ENCODE measurements at places on chromosomes 4 and X. TPM values are rescaled to one million over a fixed set of nuclear protein-coding genes. Genes with fewer than 3 reads are reported as not detected.
A peak's percentile ranks its signal among the peaks of the same experiment; 100 is the strongest.

GRCh38 chr4:879729-880077 is 52.4 kb downstream of the GAK start:
- DNase-seq: no peak

The DHRSX gene
- 38.8 TPM for total RNA-seq

DNA sequence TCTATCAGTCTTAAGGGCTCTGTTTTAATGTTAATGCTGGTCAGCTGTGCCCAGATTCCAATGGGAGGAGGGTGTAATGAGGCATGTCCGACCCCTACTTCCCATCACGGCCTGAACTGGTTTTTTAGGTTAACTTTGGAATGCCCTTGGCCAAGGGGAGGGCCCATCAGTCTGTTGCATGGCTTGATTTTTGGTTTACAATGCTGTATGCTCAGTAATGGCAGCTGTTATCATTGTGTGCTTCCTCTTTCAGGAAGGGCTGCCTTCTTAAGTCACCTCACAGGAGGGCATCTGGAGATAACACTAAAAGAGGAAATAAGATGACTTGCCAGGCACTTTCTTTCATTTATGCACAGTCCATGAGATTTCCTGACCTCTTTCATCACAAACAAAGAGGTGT is 36.3 kb downstream of the ATXN3L start:
- DNase-seq: peak; percentile 62

- DNase-seq: peak; percentile 56
Measured at GRCh38 chr4:121139533-121140222, 24.4 kb downstream of the TNIP3 start.

DNA sequence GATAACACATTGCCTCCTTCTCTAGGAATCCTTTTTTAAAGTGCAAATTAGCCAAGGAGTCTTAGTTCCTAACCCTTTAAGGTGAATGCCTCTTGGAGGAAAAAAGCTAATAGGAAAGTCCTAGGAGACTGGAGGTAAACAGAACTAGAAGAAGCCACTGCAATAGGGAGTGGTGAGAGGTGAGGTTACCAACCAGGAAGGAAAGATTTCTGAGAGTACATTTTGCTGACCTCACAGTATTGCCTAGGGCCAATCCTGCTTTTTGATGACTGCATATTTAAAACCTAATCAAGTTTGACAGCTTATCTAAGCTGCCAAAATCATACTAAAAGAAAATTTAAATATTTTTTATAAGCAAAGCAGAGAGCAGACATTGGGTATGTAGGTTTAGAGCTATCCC is 7.3 kb upstream of the CUL4B start:
- no peak for DNase-seq

The IDUA gene
- 21.7 TPM for total RNA-seq

DNA sequence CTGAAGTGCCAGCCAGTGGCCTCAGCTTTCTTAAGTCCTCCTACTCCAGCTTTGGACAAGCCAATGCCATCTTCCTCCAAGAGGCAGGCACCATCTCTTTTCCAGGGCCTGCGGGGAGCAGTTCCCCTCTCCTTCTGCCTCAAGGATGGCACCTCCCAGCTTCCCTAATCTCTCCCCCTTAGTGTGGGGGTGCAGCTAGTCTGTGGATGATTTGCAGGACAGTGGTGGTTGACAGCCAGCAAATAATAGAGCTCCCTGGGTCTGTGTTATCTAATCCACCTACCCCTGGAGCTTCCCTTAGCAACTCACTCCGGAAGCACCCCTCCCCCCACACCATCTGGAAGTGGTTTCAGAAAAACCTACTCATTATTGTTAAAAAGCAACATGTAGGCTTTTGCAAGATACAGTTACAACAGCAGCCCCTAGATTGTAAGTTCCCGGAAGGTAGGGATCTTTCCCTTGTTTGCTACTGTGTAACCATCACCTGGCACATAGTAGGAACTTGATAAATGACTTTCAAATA is 247.1 kb downstream of the BCOR start:
- DNase-seq: peak; percentile 59

GRCh38 chr4:77865259-77865658 is 2.6 kb downstream of the MRPL1 start:
- no peak for DNase-seq

GRCh38 chr4:88158489-88159228 is at the start of gene ABCG2:
ABCG2 (minus strand) TSS chr4:88158639; CDS start chr4:88139995, 18,644 bp downstream.
- peak; percentile 55 for DNase-seq

Data from fibroblast of the aortic adventitia (primary cell).